ENCODE measurements at places on chromosomes 16 and 17.

GRCh38 chr16:8916541-8917225 lies 34.5 kb downstream of the LITAFD start:
- DNase-seq: no peak

DNA sequence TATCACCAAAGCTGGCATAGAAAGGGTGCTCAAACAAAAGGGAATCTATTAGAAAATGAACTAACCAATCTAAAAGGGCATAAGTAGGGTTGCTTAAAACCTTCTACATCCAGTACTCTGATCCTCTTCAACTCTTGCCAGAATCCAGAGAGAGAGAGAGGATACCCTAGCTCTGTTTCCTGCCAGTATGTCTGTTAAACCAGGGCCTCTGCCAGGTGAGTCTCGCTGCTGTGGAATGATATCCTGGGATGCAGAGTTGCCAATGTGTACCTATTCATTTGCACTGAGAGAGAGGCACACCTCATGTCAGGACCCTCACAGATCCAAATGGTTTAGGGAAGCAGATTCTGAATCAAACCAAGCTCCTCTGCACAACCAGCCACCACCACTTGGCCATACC lies 79.8 kb upstream of the DYNLRB2 start:
- no peak for DNase-seq

DNA sequence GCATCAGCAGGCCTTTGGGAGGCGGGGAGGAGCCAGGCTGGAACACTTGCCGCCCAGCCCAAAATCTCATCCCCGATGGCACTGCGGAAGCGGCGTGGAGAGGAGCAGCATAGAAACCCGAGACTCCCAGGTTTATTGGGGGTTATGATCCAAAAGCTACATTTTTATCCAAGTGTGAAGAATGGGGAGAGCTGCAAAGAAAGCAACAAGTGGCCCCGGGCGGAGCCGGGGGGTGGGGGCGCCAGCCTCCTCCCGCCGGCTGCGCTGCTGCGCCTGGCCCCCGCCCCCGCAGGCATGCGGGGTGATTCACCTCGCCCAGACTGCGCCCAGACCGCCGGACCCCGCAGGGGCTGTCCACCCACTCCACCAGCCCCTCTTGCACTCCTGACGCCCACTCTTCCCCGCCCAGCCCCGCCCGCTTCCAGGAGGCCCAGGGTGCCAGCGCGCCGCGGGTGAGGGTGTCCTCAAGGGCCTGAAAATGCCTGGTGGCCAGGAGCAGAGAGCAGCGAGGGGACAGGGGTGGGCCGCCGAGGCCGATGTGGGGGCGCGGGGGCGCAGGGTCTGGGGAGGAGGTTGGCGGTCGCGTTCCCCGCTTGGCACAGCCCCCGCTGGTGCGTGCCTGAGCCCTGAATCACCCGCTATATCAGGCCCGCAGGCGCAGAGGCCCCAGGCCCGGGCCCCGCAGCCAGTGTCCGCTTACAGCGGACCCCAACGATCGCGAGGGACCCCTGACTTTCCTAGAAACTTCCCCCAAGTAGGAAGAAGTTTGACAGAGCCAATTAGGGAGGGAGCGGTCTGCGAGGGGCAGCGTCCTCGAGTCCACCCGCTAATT lies 1.3 kb downstream of the CAVIN1 start:
- no peak for DNase-seq

DNA sequence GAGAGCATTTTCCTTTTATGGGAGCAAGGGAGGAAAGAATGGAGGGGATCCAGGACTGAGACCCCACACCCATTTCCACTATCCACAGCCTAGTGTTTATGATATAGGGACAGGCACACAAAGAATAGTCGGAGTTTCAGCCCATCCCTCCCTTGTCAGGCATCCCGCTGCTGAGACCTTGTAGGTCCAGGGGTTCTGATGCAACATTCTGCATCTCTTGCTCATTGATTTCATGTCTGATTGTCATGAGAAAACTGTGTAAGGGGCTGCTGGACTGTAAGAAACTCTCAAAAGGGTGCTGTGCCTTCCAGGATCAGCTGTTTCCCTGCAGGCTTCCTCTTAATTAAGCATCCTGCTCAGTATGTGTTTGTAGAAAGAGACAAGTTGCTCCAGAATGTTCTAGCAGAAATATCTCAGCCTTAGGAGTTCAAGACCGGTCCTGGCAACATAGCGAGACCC lies 5.3 kb upstream of the POLR3E start:
- no peak for DNase-seq

- DNase-seq: no peak
These were observed 817 bp downstream of the PSKH1 start for GRCh38 chr16:67893743-67894399.

DNA sequence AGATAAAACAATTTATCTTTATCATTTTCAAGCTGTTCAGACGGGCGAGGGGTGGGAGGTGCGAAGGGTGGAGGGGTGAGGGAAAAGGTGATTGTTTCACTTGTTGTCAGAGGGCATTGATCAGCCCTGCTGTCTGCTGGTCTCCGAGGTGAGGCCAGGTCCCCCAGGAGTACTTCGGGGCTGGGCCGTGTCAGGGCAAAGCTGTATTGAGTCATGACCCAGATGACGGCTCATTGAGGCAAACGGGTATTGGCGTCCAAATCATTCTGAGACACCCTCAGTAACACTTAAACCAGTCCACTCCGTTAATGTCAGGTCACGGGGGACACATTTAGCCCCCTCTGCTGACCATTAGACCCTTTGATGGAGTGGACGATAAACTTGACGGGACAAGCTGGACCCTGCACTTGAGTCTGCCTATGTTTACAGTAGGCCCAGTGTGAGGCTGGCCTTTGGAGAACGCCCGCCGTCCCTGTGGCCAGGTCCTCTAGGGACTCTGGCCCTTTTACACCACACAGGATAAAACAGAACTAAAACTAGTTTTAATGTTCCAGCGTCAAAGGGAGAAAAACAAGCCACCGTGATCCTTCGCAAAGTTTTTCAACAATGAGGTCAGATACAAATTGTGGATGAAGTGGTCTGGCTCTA lies 502.2 kb upstream of the ZFHX3 start:
- DNase-seq: no peak

- DNase-seq: no peak
These were observed 13.5 kb downstream of the ANKRD11 start for GRCh38 chr16:89476811-89477261.

DNA sequence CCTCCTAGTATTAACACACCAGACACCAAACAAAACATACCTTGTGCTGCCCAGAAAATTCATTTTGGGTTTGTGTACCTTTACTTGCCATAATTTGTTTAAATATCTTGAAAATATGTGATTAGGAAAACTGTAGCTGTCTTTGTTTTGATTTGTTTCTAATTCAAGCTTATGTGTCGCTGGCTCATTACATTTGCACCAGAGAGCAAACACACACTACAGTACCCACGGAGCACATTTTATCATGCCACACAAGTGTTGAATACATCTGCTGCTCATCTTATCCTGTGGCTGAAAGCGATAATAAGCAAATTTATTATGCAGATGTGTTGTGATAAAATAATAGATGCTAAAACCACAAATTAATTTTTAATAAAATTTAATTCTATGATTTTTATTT lies 63.1 kb downstream of the SPAG9 start:
- DNase-seq: no peak

GRCh38 chr16:88331989-88332920 lies 50.5 kb upstream of the ZNF469 start:
- no peak for DNase-seq

GRCh38 chr17:37239690-37240334 lies 136.0 kb upstream of the C17orf78 start:
- peak; percentile 43 for DNase-seq

DNA sequence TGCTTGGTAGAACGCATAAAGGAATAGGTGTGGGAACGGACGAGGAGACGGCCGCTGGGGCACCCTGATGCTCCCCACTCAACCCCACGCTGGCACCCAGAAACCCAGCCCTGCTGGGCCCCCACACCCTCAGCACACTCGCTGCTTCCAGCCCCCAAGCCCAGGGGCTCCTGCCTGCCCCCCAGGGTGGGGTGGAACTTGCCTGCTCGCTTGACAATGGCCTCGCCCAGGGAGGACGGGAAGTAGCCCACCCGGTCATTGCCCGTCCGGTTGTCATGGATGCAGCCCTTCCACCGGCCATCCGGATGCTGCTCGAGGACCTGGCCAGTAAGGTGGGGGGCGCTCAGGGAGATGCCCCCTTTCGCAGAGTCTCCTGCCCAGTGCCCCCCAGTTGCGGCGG lies 9.9 kb downstream of the CASKIN1 start:
- no peak for DNase-seq

DNA sequence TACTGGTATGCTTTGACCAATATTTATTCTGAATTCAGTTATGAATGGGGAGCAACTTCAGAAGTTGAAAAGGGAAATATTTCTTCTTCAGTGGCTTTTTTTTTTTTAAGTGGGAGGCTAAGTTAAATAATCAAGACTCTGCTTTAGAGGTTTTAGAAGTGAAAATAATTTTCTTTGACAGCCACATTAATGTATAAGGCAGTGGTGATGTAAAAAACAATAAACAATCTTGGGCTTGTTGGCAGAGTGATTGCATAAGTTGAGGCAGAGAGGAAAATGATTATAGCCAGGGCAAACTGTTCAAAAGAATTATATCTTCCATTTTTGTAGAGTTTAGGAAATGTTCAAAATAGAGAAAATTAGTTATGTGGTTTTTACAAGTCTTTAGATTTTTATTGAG lies 5.4 kb upstream of the KRT12 start:
- no peak for DNase-seq

DNA sequence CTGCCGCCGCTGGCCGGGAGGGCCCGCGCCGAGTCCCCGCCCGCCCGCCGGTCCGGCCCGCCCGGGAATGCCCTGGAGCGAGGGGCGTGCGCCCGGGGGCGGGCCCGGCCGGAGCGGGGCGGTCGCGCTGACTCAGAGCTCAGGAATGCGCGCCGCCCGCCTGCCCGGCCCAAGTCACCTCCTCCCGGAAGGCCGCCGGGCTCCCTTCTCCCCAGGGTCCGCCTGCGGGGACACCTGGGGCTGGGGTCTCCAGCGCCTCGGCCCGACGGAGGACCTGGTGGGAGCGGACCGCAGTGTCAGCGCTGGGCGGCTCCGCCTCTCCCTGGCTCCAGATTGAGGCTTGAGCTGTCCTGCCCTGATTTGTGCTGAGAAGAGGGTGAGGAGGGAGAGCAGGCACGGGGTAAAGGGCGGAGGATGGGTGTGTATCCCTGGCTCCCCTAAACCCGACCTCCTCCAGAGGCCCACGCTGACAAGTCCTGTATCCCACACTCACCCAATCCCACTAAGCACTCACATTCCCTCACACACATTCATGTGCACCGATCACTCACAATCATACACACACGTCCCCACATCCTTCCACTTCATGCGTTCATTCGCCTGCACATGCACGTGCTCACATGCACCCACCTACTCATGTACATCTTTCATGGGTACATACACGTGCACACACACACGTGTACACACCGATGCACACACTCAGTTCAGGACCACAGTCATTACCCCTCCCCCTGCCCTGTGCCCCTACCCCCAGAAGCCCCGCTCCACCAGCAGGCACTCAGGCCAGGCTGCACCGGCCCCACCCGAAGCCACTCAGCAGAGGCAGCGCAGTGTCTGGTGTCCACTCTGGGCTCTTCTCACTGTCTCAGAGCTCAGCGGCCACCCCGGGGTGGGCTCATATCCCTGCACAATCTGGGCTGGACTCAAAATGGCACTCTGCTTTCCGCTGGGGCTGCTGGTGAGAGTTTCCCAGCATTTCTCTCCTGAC lies at the start of gene RHBDF1:
TSS of gene RHBDF1 (minus strand) at position 71 of the 988 bp plus-strand sequence. CDS start 7,616 bp downstream, outside the sequence.
- DNase-seq: no peak

- no peak for DNase-seq
These were observed 8.6 kb downstream of the USP32 start for GRCh38 chr17:60383379-60383778.

GRCh38 chr16:3295783-3296182 lies 9.4 kb downstream of the TIGD7 start:
- DNase-seq: peak; percentile 3

GRCh38 chr17:39695089-39695474 lies 4.8 kb upstream of the ERBB2 start:
- no peak for DNase-seq

DNA sequence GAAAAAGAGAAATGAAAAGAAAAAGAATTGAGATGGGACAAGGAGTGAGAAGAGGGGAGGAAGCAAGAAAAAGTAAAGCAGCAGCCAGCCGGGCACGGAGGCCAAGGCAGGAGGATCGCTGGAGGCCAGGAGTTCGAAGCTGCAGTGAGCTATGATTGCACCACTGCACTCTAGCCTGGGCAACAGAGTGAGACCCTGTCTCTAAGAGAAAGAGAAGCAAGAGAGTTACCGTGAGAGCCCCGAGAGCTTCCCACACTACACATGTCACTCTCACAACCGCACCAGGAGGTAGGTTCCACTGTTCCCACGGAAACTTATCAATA lies 18.8 kb upstream of the LITAF start:
- DNase-seq: no peak

DNA sequence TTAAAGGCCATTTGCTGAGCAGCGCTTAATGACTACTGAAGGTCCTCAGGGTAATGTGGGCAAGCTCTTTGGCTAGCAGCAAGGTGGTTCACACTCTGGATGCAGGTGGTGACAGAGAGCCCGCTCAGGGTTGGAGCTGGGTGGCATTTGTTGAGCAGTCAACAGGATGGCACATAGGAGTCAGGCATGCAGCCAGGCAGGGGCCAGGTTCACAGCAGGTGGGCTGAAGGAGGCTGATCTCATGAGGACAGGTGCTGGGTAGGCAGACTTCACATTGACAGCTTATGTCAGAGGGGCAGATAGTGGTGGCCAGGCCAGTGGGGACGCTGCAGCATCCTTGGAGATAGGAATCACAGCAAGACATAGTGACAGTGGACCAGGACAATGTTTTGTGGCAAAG lies 4.5 kb downstream of the KRTAP3-1 start:
- DNase-seq: no peak

GRCh38 chr17:20091174-20092029 lies 82.2 kb downstream of the SPECC1 start:
- peak; percentile 63 for DNase-seq

DNA sequence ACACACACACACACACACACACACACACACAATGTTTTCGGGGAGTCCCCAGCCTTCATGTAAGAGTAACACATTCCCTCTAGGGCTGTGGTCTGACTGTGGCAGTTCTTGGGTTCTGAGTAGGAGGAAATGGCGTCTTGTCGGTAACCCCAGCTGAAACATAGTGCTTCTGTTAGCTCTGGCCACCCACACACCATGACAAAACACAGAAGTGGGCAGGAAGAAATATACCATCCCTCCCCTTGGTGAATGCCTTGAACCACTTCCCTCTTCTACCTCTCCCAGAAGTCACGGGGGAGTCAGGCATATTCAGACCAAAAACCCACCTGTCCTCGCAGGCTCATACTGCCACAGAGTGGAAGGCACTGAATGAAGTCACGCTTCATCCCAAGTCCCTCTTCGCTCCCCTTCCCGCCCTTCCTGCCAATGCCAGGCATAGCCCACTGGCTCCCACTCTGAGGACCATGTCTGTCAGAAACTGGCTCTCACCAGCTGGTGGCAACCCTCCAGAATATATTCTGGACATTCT lies 11.5 kb downstream of the SLC35B1 start:
- DNase-seq: no peak

- DNase-seq: no peak
These were observed 61.7 kb upstream of the SMURF2 start for GRCh38 chr17:64723781-64724180.

- DNase-seq: no peak
These were observed 50.0 kb upstream of the CAPN15 start for GRCh38 chr16:477301-478157.

GRCh38 chr16:83402967-83403366 lies 404.8 kb upstream of the HSBP1 start:
- peak; percentile 27 for DNase-seq
